Effector CD8-positive, alpha-beta T cell (primary cell): ENCODE measurements at places on chromosomes 7 and 10.

- no peak for DNase-seq
Measured at GRCh38 chr10:102462512-102463054, 11.2 kb upstream of the C10orf95 start.

GRCh38 chr10:117334066-117334465 lies 41.2 kb downstream of the PDZD8 start:
- no peak for DNase-seq

DNA sequence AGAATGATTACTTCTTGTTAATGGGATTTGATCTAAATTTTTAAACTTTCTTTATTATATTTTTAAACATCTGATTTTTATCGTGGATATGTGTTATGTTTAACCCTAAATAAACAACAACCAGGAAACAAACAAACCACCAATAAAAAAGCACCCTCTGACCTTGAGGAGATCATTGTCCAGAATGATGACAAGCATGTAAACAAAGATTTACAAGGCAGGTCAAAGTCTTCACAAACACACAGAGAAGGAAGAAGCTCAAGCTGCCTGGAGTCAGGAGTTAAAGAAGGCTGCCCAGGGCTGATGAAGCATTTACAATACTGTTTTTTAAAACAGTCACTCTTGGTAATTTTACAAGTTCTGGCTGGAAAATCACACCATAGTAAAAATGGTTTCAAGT lies 31.0 kb upstream of the EGFR start:
- no peak for DNase-seq

- DNase-seq, result no peak
Measured at GRCh38 chr7:69674701-69675182, 76.5 kb downstream of the AUTS2 start.

GRCh38 chr7:83306502-83306901 lies 143.8 kb upstream of the PCLO start:
- DNase-seq, result no peak

GRCh38 chr10:11168423-11169090 lies 150.9 kb downstream of the CELF2 start:
- DNase-seq, result no peak

GRCh38 chr7:129502708-129503685 lies 666 bp downstream of the SMKR1 start:
- DNase-seq, result peak; percentile 22

- DNase-seq, result no peak
Measured at GRCh38 chr7:116951366-116952292, 1.7 kb upstream of the ST7 start.

DNA sequence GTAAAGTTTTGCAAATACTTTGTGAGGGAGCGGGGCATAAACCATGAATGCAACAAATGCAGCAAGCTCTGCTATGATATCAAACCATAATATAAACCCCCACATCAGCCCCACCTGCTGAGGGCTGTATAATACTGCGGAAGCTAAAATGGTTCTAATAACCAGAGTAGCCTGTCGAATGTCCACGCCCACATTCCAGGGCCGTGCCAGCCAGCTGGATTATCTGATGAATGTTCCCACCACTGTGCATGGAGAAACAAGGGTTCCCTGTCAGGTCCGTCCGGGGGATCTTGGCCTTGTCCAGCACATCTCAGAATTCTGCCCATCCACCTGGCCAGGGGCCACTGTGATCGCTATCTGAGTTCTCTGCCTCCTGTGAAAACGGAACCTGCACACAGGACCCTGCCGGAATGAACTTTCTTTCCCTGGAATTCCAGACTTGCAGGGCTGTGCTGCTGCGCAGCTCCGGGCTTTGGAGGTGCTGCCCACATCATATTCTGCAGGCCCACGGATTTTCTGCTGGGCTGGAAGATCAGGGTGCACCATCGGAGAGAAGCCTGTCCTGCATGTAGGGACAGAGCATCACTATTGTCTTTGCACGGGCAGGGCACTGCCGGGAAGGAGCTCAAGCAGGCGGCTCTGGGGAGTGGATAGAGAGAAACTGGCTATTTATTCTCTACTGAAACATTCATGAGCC lies 77.0 kb upstream of the GNA12 start:
- no peak for DNase-seq

DNA sequence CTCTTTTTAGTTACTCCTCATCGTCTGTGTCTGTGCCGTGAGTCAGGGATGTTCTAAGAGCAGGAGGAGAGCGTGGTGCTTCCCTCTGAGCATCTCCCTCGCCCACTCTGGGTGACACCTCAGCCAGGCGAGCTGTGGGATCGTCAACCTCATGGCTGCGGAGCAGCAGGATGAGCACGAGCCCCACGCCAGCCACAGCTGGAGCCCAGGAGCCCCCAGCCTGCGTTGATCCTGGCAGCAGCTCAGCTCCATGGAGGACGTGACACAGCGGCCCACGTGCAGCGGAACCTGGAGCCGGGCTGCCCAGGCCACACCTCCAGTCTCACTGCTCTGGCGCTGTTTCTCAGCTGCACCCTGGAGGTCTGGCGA lies 512.0 kb downstream of the PTPRN2 start:
- DNase-seq, result no peak

DNA sequence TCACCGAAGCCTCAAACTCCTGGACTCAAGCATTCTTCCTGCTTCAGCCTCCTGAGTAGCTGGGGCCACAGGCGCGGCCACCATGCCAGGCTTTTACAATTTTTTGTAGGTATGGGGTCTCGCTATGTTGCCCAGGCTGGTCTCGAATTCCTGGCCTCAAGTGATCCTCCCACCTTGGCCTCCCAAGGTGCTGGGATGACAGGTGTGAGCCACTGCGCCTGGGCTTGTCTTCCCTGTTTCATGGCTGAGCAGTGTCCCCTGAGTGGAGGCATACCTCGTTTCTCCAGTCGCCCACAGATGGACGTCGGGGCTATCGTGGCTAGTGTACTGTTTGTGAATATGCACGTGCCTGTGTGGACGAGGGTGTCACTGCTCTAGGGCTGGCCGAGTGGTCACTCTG lies 11.3 kb downstream of the INPP5A start:
- DNase-seq, result no peak

DNA sequence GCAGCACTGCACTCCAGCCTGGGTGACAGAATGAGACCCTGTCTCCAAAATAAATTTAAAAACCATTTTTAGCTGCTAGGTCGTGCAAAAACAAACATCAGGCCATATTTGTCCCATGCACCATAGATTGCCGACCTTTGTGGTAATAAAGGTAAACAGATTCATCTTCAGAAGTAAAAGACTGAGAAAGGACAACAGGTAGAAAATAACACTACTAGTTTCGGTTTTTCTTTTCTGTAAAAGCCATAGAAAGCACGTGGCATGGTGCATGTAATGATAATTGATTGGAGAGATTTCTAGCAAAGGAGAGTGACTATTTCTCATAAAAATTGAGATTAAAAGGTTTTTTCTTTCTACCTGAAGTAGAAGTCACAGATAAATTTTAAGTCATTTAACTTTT lies 93.9 kb downstream of the DNAH11 start:
- no peak for DNase-seq

DNA sequence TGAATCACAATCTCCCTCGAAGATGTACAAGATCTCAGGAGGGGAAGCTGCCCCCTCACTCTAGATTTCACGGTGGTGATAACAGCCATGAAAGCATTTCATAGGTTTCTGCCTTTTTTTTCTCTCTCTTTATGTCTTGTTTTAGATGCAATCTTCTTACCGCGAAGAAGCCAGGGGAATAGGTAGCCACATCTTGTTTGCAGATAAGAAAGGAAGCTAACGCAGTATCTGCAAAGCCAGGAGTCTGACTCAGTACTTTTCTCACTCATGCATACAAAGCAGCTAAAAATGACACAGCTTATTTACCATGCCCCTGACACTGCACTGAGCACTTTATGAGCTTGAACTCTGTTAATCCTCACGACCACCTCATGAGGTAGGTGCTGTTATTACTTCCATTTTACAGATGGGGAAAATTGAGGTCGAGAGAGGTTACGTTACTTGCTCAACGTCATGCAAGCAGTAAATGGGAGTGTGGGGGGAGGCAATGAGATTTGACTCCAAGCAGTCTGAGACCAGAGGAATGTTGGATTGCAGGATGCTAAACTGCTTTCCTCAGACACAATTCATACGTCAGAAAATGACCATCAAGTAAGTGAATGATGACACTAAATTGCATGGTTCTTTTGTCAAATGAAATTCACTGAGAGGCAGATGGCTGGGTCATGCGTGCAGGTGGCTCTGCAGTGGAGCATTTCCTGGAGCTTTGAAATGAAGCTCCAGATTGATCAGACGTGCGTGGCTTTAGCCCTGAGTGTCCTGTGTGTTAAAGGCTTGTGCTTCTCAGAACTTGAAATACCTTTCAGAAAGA lies 3.3 kb downstream of the MAP3K8 start:
- no peak for DNase-seq

GRCh38 chr7:480531-481218 lies 39.0 kb downstream of the PDGFA start:
- DNase-seq, result no peak

- DNase-seq, result no peak
Measured at GRCh38 chr7:91030680-91031380, 233.4 kb upstream of the FZD1 start.
